ENCODE measurements at places on chromosomes 7 and 10. TPM values are rescaled to one million over a fixed set of nuclear protein-coding genes. Genes with fewer than 3 reads are reported as not detected.

DNA sequence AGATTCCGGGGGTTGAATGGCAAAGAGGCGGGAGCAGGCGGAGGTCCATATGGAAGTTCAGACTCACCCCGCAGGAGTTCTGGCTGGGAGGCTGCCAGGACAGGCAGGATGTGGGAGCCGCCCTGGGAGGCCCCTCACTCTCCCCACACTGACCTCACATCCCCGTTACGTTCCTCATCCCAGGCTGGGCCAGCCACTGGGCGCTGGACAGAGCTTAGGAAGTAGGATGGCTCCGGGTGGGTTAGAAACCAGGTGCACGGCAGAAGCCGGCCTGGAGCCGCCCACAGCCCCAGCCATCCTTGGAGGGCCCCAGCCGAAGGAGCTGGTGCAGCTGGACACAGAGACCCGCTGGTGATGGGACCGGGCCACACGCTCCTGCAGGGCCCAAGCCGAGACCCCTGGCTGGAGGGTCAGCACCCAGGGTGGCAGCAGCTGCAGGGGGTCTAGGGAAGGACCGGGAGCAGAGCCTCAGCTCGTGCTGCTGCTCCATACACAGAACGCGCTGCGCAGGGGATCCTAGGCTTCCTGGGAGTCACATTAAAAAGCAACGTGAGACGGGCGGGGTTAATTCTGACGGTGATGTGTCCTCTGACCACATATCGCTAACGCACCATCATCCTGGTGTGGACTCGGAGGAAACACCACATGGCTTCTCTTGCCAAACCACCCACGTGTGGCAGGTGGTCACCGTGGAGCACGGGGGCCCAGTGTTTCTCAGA, 98.6 kb upstream of the DIP2C start:
- no peak for DNase-seq

GRCh38 chr10:89073719-89074118, 83.1 kb downstream of the FAS start:
- no peak for DNase-seq

- DNase-seq: no peak
These were observed 138.9 kb downstream of the EBF3 start for GRCh38 chr10:129825221-129825620.

Gene GIMAP7
- total RNA-seq: 25.7 TPM

Gene C10orf90
- not detected for total RNA-seq

Data from tibial nerve (tissue), 4 donors.